ENCODE measurements at places on chromosomes 11 and 22.
A peak's percentile ranks its signal among the peaks of the same experiment; 100 is the strongest.

DNA sequence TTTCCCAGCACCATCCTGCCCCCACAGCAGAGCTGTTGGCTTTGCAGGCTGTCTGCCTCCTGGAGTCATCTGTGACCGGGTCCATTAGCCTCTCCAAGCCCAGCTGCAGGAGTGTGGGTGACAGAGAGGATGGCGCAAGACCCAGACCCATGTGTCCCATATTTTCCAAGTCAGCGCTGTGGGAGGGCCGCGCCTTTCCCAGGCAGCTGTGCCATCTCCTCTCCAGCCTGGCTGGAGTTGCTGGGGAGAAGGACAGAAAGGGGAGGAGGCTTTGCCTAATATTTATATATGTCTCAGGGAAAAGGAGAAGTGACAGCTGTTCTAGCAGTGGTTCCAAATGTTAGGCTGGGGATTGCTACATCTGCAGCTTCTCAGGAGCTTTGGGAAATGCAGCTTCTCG lies 15.7 kb downstream of the DTX4 start:
- peak; percentile 22 for DNase-seq

GRCh38 chr11:126153972-126154371 lies 57.5 kb downstream of the RPUSD4 start:
- no peak for DNase-seq

DNA sequence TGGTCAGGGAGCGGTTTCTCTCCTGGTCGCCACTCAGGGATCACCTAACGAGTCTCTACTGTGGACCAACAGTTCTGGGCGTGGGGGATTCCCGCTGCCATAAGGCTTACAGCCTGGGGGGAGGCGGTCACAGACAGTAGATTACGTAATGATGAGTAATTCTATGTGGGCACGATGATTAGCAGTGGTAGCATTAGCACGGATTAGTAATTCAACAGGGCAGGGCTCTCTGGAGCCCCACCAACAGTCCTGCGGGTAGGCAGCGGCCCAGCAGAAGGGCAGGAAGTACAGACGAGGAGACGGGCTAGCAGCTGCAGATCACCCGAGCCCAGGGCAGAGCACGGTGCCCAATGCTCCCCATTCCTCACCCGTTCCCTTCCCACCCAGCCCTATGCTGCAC lies 3.6 kb downstream of the SHISAL1 start:
- DNase-seq, result no peak

DNA sequence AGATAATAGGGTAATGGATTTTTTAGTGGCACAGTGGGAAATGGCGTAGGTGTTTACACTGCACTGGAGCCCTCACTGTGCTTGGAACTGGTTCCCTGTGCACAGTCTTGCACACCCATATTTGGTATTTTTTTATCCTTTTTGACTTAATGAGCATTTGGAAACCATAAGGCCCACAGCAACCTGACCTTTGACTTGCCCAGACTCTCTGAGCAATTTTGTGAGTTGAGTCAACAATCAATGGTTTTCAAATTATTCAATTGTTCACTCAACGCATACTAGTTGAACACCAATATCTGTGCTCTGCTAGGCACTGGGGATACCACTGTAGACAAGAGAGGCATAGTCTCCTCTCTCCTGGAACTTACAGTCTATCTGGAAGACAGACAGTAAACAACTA lies 14.3 kb downstream of the CD44 start:
- no peak for DNase-seq

DNA sequence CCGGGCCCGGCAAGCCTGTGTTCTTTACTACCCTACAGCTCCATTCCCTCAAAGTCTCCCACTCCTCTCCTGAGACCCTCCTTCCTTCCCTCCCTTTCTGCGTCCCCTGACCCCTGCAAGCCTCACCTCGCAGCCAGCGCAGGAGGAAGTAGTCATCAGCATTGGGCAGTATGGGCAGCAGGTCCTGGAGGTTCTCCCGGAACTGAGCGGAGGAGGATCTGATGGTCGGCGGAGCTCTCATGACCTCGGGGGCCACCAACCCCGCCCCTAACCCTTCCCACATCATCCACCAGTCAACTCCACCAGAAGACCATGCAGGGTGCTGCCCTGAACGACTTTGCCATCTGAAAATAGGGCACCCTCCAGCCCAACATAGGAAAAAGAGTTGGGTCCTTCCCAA lies 1.9 kb downstream of the SEC14L4 start:
- no peak for DNase-seq

GRCh38 chr11:17366495-17366894 lies 14.9 kb downstream of the NCR3LG1 start:
- DNase-seq, result no peak

- no peak for DNase-seq
These were observed 73.7 kb downstream of the FLI1 start for GRCh38 chr11:128767591-128768001.

DNA sequence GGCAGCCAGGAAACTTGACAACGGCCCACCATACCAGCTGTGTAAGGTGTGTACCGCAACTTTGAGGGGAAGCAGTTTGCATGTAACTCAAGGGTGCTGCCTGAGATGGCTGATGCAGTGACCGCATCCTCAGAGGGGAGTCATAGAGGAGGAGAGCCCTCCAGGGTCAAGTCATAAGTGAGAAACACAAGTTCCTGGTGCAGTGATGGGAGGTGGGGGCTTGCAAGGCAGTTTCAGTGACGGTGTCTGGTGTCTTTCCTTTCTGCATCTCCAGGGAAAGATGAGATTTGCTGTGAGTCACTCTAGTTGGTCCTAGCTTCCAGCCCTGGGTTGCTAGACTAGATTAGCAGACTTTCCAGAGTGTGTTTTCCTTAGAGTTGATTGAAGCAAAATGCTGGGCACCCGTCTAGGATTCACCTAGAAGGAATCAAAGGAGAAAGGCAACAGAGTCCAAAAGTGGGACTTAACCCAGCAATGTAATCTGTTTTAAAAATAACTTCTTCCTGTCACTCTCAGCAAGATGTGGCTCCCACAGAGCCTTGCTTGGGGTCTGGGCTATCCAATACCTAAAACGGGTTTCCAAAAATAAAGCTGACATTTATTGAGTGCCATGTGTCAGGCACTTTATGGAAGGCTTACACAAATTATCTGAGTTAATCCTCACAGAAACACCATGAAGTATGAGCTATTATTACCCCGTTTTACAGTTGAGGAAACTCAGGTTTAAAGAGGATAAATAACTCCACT lies 265.4 kb upstream of the PLET1 start:
- no peak for DNase-seq

DNA sequence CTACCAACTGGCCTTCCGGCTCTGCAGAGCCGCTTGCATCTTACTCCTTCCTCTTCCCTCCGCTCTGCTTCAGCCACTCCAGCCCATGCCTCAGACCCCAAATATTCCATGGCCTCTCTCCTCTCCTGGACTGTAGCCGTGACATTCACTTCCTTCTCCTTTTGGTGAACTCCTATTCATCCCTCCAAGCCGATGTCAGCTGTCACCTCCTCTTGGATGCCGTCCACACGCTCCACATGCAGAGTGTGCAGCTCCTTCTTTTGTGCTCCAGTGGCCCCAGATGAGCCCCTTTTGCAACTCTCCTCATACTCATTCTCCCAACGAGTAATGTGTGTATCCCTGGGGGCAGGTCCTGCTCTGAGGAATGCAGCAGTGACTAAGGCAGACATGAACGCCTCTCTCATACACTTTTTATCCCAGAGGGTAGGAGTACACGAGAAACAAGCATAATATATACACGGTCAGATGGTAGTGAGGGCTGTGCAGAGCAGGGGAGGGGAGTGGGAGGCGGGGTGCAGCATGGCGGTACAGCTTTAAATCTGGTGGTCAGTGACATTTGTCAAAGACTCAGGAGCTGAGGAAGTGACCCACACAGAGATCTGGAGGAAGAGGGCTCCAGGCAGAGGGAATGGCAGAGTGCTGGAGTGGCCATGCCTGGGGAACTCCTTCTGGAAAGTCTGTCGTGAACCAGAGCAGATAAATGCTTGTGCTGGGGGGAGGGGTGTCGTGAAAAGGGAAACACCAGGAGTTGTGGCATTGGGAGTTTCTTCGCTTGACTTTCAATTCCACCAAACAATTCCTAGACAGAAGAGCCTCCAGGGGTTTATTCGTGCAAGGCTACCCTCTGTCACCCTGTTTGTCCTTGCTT lies 83.8 kb upstream of the ATXN10 start:
- DNase-seq, result no peak

DNA sequence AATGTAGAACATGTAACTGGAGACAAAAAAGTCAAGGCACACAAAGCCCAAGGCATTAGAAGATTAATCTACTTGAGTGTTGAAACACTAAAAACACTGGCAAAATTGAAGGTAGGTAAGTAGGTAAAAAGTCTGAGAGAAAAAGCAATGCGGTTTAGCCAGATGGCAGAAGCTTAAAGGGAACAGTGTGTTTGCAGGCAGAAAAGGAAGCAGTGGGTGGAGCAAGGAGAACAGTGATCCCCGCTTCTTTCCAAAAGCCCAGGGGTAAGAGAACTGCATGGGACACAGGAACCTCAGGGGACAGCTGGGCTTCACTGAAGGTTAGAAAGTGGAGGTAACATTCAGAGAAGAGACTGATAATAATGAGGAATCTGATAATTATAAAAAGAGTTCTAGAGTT lies 16.0 kb downstream of the MRE11 start:
- no peak for DNase-seq

DNA sequence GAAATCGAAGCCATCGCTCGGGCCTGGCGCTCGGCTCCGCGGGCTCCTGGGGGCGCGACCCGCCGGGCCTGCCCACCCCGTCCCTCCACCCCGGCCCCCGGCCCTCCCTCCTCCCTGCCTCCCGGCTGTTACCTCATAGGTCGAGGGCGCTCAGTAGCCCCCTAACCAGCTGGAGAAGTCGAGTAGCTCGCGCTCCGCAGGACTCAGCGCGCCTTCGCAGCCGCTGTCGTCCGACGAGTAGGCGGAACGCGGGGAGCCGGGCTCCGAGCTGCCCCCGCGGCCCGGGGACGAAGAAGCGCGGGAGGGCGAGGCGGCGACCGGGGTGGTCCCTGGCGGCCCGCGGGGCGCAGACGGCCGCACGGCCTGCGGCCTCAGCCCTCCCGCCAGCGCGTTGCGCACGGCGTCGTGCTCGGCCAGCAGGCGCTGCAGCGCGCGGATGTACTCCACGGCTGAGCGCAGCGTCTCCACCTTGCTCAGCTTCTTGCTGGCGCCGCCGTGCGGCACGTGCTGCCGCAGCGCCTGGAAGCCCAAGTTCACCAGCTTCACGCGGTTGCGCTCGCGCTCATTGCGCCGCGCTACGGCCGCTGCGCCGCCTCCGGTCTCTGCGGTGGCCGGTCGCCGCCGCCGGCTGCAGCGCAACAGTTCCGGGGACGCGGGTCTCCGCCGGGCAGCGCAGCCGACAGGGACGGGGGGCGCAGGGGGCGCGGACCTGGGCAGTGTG lies 627 bp downstream of the ASCL2 start:
- DNase-seq, result no peak

DNA sequence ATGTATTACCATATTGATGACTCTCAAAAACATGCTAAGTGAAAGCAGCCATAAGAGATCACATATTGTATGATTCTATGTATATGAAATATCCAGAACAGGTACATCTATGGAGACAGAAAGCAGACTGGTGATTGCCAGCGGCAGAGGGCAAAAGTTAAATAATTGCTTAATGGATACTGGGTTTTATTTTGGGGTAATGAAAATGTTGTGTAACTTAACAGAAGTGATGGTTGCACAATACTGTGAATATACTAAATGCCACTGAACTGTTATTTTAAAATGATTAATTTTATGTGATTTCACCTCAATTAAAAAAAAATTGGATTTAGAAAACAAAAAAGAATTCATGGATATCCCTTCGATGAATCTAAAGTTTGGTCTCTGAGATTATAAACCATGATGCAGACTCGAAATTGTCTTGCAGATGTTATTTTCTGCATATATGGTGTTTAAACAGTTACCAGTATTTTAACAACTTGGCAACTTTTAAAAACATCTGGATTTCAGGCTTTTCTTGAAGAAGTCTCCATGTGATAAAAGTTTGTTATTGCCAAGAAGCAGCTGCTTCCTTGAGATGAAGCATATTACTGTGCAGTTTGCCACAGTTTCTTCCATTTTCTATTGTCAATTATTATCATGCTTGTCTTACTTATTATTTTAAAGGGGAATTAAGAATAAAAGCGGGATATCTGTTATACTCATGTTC lies 38.1 kb downstream of the LARGE2 start:
- no peak for DNase-seq

- no peak for DNase-seq
These were observed 46.0 kb upstream of the WNT7B start for GRCh38 chr22:46022881-46023512.

DNA sequence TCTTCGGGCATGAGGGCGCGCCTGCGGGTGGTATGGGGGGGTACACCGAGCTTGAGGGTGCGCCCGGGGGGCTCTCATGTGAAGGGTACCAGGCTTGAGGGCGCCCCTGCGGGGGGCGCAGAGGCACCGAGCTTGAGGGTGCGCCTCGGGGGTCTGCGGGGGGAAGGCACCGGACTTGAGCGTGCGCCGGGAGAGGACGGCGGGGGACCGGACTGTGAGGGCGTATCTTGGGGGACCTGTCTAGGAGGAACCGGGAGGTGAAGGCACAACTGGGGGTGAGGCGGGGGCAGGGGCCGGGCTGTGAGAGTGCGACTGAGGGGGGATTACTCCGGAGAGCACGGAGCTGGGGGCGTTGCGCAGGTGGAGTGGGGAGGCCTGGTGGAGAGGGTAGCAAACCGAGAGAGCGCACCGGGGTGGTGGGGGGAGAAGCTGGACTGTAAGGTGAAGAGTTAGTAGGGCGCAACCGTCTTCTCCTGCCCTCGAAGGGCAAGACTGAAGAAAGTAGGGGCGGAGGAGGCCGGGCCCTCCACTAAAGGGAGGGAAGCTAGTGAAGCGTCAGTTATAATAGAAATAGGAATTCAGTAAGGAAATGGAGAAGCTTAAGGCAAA lies 1.1 kb upstream of the DDX6 start:
- peak; percentile 39 for DNase-seq

DNA sequence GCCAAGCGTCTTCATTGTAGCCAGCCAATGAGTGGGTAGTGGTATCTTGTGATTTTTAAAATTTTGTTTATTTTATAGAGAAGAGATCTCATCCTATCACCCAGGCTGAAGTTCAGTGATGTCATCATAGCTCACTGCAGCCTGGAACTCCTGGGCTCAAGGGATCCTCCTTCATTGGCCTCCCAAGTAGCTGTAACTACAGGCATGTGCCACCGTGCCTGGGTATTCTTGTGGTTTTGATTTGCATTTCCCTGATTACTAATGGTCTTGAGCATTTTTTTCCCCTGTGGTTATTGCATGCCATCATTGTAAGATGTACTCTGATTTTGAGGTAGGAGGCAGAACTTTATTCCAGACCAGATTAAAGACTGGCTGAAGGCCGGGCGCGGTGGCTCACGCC lies 2.4 kb upstream of the DENND6B start:
- DNase-seq, result no peak

Data from substantia nigra (tissue), 51 donors.